ENCODE measurements at places on chromosomes 16 and 17.
A peak's percentile ranks its signal among the peaks of the same experiment; 100 is the strongest.

DNA sequence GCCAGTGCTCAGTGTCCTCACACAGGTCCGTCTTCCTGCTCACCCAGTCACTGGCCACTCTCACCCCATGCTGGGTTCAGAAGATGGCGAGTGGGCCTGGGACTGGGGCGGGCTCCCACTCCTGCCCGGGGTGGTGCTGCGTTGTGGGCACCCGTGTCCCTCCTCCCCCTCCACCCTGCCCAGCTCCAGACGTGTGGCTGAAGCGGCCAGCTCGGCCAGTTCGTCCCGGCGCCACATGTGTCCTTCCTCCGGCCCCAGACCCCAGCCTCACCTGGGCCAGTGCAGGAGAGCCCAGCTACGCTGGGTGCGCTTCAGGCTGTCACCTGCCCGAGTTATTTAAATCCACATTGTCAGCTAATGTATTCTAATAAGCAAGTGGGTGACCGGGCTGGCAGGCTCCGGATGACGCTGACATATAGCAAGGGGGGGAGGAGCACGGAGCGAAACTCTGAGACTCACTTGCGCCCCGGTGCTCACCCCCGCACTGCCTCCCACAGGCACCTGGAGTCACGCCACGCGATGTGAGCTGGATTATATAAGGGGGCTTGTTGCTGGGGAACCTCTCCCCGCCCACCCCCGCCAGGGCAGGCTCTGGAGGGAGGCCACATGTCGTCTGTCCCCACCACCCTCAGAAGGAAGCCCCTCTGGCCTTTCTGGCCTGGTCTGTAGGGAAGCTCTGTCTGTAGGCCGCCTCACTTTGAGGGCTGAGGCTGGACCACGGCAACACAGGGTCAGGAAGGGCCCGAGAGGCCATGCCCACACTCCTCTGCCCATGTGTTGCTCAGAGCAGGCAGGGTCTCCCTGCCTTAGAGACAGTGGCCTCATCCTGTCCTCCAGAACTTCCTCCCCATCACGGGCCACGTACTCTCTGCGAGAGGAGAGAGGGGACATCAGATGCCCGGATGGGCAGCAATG, 7.1 kb upstream of the BAIAP2 start:
- DNase-seq = no peak

GRCh38 chr16:10262377-10263132, 80.3 kb upstream of the GRIN2A start:
- no peak for DNase-seq

- peak; percentile 93 for DNase-seq
Measured at GRCh38 chr17:48025040-48025903, 12.3 kb downstream of the COPZ2 start.

- no peak for DNase-seq
Measured at GRCh38 chr17:72204742-72205141, 83.9 kb downstream of the SOX9 start.

GRCh38 chr17:38729886-38730525, at the start of gene CISD3:
Gene CISD3, plus strand, starts transcription at chr17:38730341. Its CDS starts 18 bp downstream, at chr17:38730359.
- DNase-seq = peak; percentile 84

- no peak for DNase-seq
Measured at GRCh38 chr16:14485121-14485551, 144.9 kb downstream of the PARN start.

DNA sequence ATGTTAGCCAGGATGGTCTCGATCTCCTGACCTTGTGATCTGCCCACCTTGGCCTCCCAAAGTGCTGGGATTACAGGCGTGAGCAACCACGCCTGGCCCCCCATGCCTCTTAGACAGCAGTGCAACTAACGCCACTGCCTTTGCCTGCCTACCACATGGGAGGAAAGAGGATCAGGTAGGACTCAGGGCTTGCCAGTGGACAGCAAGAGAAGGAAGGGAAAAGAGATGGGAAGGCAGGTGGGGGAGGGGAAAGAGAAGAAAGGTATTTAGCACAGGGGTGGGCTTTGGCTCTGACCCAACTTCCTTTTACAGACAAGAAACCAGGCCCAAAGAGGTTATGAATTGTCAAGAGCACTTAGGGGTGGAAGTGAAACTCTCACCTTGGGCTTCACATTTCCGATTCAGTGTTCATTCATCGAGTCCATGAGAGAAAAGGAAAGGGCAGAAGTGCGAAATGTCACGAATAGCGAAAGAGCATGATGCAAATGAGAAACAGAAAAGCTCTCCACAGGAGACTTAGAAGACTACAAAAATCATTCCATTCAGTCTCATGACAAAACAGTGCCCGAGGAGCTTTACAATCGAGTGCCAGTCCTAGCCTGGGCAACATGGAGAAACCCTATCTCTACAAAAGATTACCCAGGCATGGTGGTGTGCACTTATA, 36.4 kb downstream of the CDK5R1 start:
- peak; percentile 63 for DNase-seq

DNA sequence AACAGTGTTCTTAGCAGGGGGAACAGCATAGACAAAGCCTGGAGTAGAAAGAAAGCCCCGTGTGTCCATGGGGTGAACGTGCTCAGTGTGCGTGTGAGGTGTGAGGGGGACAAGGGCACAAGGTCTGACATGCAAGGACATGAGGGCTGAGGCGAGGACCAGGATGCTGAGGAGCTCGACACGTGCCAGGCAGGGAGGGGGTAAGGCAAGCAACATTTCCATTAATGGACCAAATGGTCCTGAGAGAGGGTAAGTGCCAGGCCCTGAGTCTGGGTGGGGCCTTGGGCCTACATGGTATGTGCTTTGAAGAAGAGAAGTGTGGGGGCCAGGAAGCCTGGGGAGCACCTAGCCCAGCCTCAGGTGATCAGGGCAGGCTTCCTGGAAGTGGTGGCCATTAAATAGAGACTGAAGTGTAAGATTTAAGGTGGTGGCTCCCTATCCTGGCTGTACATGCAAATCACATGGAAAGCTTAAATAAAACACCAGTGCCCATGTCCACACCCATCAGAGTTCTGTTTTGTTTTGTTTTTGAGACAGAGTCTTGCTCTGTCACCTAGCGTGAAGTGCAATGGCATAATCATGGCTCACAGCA, 29.3 kb downstream of the ADCY7 start:
- no peak for DNase-seq

DNA sequence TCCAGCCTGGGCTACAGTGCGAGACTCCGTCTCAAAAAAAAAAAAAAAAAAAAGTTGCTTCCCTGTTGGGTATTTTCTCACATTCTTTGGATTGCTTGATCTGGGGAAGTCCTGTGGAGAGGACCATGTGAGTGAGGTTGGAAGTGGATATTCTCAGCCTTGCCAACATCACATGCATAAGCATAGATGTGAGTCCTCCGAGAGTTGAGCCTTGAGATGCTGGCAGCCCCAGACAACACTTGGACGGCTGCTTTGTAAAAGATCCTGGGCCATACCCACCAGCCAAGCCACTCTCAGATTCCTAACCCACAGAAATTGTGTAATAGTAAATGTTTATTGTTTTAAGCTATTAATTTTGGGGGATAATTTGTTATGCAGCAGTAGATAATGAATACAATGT, 1570.0 kb upstream of the GOT2 start:
- DNase-seq = no peak

DNA sequence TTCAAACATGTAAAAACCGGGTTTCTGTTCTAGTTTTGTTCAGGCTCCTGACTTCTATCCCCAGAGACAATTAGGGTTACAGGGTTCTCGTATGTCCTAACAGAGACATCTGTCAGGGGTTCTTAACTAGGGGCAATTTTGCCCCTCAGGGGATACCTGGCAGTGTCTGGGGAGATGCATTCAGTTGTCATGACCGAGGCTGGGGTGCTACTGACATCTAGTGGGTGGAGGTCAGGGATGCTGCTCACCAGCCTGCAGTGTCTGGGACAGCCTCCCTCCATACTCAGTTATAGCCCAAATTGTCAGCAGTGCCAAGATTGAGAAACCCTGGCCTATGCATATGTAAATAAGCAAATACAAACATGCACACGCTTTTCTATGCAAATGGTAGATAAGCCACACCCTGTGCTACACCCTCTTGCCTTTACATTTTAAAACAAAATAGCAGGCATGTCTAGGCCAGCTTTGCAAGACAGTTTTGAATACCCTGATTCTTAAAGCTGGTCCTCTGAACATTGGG, 37.4 kb downstream of the CLEC16A start:
- DNase-seq = peak; percentile 37

- DNase-seq = peak; percentile 26
Measured at GRCh38 chr17:2571523-2572303, 21.7 kb upstream of the PAFAH1B1 start.

DNA sequence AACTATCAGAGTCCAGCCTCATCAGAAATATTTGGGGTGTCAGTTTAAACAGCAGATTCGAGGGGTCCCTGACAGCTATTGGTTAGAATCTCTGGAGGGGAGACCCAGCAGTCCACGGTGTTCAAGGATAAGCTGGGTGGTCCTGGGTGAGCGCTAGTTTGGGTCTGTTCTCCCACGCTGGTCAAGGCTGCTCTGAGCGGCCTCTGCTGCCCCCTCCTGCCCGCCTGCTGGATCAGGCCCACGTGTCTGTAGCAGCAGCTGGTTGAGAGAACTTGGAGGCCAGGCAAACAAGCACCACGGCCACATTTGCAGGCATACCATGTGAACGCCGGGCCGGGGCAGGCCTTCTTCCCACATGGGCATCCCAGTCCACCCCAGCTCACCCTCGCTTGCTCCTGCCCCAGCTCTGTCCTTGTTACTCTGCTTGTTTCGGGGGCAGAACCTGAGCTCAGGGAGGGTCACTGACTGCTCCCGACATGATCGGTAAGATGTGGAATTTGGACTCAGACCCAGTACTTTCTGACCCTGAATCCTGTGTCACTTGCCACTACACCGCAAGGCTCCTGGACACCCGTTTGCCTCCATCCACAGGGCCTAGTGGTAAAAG, 7.4 kb downstream of the FOXF1 start:
- no peak for DNase-seq

DNA sequence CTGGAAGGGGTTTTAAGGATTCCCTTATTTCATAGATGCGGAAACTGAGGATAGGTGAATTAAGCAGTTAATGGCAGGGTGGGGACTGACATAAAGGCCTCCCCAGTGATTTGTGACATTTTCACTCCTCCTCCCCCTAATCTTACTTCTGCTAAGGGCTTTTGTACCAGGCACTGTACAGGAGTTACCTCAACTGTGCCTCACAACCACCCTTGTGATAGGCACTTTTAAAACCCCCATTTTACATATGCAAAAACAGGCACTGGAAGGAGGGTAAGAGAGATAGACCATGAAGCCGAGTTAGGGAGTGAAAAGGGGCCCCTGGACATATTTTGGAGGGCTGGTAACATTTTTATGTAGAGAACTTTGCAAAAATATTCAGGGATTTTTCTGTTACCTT, 862 bp upstream of the GDE1 start:
- no peak for DNase-seq

DNA sequence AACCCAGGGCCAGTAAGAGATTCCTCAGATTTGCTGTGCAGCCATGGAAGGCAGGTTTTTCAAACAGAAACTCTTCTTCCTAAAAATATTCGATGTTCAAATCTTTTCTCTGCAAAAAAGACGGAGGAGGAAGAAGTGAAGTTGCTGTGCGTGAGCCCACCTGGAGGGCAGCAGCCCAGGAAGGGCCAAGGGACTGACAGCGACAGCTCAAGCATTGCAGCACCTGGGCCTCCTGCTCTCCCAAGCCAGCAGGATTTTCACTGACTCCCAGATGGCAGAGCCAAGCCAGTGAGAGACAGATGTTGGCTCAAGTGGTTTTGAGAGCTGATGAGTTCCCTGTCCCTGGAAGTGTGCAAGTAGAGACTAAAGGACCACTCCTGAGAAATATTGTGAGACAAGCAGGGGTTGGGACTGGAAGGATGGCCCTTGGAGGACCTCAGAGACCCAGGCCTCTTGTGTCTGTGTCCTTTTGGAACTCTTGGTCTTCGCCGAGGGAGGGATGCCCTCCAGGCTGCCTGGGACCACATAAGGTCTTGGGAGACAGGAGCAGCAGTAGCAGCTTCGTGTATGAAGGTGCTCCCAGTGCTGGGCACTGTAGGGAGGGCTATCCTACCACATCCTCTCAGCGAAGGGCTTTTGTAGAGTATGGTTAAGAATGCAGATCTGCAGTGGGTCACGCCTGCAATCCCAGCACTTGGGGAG, 29.3 kb upstream of the TNFRSF13B start:
- no peak for DNase-seq

DNA sequence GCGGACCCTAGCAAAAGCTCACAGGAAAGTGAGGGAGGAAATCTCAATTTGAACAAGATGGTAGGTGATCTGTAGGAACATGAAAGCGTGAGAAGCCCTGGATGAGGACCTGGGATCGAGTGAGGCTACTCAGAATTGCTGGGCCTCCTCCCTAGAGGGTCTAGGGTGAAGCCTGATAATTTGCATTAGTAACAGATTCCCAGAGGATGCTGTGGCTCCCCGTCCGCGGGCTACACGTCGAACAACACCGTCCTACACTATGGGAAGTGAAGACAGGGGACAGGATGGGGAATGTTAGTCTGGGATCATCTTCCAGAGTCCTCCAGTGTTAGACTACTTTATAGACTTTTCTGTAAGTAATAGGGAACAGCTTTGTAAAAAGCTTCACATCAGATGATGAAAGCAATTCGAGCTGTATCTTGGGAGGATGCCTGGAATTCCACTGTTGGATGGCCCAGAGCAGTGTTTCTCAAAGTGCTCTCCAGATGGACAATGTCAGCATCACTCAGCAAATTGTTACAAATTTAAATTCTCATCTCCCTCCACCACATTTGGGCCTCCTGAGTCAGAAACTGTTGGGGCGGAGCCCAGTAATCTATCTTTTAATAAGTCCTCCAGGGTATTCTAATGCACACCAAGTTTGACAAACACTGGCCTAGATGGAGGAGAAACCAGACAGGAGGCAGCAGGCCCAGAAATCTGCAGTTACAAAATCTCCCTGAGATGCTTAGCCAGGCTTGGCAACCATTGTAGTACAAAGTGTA, 6.5 kb downstream of the FNDC8 start:
- DNase-seq = no peak

DNA sequence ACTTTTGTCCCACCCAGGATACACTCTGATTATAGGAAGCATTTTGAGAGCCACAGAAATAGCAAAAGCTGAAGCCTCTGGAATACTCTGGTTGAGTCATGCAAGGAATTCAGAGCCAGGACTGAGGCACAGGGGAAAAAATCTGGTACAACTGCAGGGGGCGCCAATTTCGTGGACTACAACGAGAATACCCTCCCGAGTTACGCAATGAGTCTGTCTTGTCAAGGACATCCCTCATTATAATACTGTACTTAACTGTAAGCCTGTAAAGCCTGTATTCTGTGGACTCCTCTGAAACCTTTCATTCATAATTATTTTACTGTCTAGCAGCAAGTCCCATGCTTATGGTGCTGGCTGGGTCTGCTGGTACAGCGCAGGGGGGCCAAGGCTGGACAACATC, 7.8 kb downstream of the HOXB1 start:
- DNase-seq = no peak

GRCh38 chr16:54200161-54200534, 86.4 kb downstream of the IRX3 start:
- no peak for DNase-seq

GRCh38 chr17:17227608-17228520, 9.1 kb downstream of the FLCN start:
- DNase-seq = no peak

GRCh38 chr17:19569785-19570543, 36.3 kb downstream of the SLC47A1 start:
- no peak for DNase-seq

DNA sequence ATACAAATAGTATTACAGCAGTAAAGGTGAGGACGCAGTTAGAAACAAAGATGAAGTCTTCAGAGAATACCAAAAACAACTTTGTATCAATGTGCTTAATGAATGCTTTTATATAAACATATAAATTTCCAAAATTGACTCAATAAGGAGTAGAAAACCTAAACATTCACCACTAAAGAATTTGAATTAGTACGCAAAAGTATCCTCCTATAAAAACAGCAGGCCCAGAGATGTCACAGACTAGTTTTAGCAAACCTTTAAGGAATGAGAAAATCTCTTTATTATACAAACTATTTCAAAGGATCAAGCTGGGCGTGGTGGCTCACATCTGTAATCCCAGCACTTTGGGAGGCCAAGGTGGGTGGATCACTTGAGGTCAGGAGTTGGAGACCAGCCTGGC, 86.2 kb downstream of the OR1D5 start:
- DNase-seq = no peak
